ENCODE measurements at places on chromosomes 2 and 18. TPM values are rescaled to one million over a fixed set of nuclear protein-coding genes. Genes with fewer than 3 reads are reported as not detected.

Gene DSC2
- 352 TPM for total RNA-seq

Gene SP140
- total RNA-seq, result 0.97 TPM

Gene MORN2
- 19.7 TPM for total RNA-seq

Gene TNS1
- total RNA-seq, result 87.5 TPM

Gene LIPG
- total RNA-seq, result 16.9 TPM

Gene SNED1
- total RNA-seq, result 9.7 TPM

Gene SERPINB3
- 0.94 TPM for total RNA-seq

Gene CDK15
- not detected for total RNA-seq

DNA sequence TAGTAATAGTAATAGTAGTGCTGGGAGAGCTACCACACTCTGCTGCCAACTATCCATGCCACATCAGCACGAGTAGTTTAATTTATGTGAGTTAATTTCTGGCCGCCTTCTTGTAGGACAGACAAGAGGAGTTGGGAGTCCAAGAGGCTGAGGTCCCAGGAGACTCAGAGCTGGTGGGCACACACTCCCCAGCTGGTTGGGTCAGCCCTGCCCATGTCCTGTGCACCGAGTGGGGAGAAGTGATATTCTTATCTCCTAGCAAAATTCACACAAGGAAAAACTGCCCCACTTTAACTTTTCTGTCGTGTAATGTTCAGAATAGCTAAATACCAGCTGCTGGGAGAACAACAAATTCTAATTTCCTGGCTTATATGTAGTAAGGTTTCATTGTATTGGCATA, 15.2 kb upstream of the MAP4K4 start:
- no peaks in the 10 kb centered on the region for H3K4me1 ChIP-seq
- H3K27me3 ChIP-seq, result no peaks in the 10 kb centered on the region
- H3K4me3 ChIP-seq, result no peak overlapping the region
- H3K36me3 ChIP-seq, result no peaks in the 10 kb centered on the region

DNA sequence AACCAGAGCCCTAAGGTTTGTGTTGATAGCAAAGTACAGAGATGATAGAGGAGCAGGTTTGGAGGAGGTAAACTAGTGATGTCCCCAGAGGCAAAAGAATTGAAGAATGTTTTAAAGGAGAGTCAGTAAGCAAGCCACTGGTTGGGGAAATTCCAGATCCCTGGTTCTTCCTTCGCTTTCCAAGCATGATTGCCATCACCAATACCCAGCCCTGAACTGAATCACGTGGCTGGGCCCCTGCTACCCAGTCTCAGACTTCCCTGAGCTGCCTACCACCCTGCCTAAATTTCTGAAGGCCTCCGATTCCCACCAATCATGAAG, 310.8 kb upstream of the STON1 start:
- H3K36me3 ChIP-seq, result no peaks in the 10 kb centered on the region
- H3K4me1 ChIP-seq, result no peaks in the 10 kb centered on the region
- H3K4me3 ChIP-seq, result no peak overlapping the region
- H3K27ac ChIP-seq, result no peak overlapping the region
- DNase-seq, result no peak

DNA sequence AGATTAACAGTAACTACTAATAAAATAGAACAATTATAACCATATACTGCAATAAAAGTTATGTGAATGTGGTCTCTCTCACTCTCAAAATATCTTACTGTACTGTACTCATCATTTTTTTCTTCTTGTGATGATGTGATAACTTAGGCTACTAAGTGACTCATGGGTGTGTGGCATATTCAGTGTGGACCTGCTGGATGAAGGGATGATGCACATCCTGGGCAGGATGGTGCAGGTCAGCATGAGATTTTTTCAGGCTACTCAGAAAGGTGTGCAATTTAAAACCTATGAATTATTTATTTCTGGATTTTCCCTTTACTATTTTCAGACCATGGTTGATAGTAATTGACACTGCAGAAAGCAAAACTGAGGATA, 90.7 kb downstream of the NCKAP5 start:
- no peaks in the 10 kb centered on the region for H3K36me3 ChIP-seq
- DNase-seq, result no peak
- no peaks in the 10 kb centered on the region for H3K4me1 ChIP-seq
- no peak overlapping the region for H3K27ac ChIP-seq

GRCh38 chr18:7876354-7877104, 309.4 kb downstream of the PTPRM start:
- H3K27me3 ChIP-seq, result no peaks in the 10 kb centered on the region
- no peak for DNase-seq
- H3K27ac ChIP-seq, result no peak overlapping the region
- H3K4me3 ChIP-seq, result no peak overlapping the region

GRCh38 chr2:164514491-164514890, 106.8 kb downstream of the GRB14 start:
- H3K27me3 ChIP-seq, result no peaks in the 10 kb centered on the region
- peak overlapping the region; percentile 86 for H3K27ac ChIP-seq
- no peak for DNase-seq
- H3K4me1 ChIP-seq, result peaks cover 8% of the 10 kb centered on the region

- H3K4me3 ChIP-seq, result no peak overlapping the region
- H3K27ac ChIP-seq, result no peak overlapping the region
- no peaks in the 10 kb centered on the region for H3K27me3 ChIP-seq
- no peak for DNase-seq
- H3K4me1 ChIP-seq, result peaks cover 10% of the 10 kb centered on the region
Measured at GRCh38 chr2:146312899-146313298, 1531.9 kb upstream of the ACVR2A start.

DNA sequence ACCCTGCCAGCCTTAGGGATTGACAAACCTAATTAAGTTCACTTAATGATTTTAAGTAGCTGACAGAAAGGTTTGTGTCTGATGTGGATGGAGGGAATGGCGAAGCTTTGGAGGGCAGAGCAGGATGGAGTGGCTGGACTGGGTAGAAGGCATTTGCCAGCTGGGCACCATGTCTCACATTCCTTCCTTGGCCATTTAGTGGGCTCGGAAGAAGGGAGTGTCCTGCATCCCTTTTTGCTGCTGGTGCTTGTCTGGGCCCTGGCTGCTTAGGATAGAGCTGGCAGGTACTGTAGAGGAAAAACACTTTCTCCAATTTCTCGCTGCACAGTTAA, 166.7 kb downstream of the CLIP4 start:
- peaks cover 4% of the 10 kb centered on the region for H3K36me3 ChIP-seq
- peaks cover 5% of the 10 kb centered on the region for H3K4me1 ChIP-seq
- H3K27me3 ChIP-seq, result peaks cover 31% of the 10 kb centered on the region
- H3K4me3 ChIP-seq, result no peak overlapping the region
- DNase-seq, result no peak

DNA sequence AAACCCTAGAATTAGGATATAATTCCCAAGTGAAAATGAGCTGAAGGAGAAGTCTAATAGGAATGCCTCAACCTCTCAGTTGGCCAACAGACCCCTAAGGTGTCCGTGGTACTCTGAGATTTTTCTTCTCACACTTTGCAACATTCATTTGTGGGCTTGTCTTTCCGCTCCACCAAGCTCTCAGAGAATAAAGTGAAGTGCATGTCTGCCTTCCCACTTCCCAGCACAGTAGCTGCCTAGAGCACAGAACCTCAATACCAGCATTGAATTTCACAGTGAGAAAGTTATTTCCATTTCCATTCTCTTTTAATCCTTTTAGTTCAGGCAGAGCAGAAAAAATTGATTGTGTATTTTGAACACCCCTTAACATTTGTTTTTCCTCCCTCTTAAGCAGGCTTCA, 451.8 kb downstream of the TGIF1 start:
- H3K4me1 ChIP-seq, result peaks cover 4% of the 10 kb centered on the region
- H3K27me3 ChIP-seq, result peaks cover 4% of the 10 kb centered on the region
- H3K4me3 ChIP-seq, result no peak overlapping the region
- no peaks in the 10 kb centered on the region for H3K36me3 ChIP-seq
- H3K27ac ChIP-seq, result no peak overlapping the region
- no peak for DNase-seq

DNA sequence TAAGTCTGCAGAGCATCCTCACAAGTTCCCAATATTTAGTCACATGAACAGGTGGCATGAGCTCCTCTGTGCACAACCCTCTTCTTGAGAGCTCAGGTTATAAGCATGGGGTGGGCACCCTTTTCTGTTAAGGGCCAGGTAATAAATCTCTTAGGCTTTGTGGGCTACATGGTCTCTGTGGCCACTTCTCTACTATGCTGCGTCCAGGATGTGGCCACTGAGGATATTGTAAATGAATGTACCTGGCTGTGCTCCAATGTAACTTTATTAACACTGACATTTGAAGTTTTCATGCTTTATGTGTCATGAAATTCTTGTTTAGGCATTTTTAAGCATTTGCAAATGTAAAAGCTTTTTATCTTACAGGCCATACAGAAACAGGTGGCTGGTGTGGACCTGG, 116.8 kb upstream of the ST6GAL2 start:
- no peak for DNase-seq
- no peak overlapping the region for H3K4me3 ChIP-seq
- no peak overlapping the region for H3K27ac ChIP-seq
- peaks cover 5% of the 10 kb centered on the region for H3K4me1 ChIP-seq
- H3K27me3 ChIP-seq, result peaks cover 26% of the 10 kb centered on the region

DNA sequence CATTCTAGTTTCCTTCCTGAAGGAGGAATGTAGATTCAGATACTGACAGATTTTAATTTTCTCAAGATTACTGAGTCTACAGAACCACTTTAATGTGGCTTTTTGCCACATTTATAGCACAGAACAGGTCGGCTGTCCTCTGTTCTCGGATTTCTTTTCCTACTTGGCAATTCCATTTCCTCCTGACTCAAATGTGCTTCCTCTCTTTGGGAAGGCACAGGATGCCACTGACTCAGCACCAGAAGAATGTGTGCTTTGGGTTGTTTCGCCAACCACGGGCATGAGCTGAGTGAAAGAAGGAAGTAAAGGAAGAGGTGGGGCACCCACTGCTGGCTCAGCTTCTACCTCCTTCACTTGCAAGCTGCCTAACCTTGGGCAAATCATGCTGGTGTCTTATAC, 970.6 kb upstream of the ACVR2A start:
- H3K27me3 ChIP-seq, result no peaks in the 10 kb centered on the region
- no peak overlapping the region for H3K27ac ChIP-seq
- H3K4me3 ChIP-seq, result no peak overlapping the region
- no peaks in the 10 kb centered on the region for H3K36me3 ChIP-seq
- DNase-seq, result no peak

- H3K36me3 ChIP-seq, result no peaks in the 10 kb centered on the region
- no peak for DNase-seq
- H3K27ac ChIP-seq, result no peak overlapping the region
Measured at GRCh38 chr2:182540252-182540651, 113.4 kb upstream of the PDE1A start.

DNA sequence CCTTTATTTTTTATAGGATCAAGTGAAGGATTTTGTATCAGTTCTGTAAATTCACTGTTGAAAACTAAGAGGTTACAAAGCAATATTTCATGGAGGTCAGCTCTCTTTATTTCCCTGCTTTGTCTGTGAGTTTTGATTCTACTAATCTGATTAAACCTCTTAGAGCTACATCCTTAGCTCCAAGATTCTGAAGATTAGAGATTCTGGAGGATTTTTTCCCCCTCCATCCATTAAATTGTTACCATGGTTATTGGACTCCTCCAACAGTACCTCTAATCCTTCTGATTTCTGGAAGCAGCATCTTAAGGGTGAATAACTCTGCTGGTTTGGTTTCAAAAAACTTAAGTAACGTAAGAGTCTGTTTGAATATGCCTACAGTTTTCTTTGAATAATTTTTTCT, 110.0 kb downstream of the TANC1 start:
- no peaks in the 10 kb centered on the region for H3K27me3 ChIP-seq
- peaks cover 12% of the 10 kb centered on the region for H3K36me3 ChIP-seq
- H3K4me3 ChIP-seq, result no peak overlapping the region
- H3K4me1 ChIP-seq, result peaks cover 7% of the 10 kb centered on the region

DNA sequence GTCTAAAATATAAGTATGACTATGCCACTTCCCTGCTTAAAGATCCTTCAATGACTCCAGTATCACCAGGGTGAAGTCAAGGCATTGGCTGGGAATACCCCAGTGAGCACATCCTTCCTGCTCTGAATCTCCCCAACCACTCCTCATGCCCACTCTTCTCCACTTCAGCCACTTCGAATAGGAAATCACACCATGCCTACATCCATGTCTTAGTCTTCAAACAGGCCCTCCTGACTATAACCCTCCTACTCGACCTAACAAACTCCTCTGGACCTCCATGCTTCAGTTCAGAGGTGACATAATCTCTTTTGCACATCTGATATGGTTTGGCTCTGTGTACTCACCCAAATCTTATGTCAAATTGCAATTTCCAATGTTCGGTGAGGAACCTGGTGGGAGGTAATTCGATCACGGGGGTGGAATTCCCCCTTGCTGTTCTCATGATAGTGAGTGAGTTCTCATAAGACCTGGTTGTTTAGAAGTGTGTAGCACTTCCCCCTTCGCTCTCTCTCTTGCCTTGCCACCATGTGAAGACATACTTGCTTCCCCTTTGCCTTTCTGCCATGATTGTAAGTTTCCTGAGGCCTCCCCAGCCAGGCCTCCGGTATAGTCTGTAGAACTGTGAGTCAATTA, 87.8 kb upstream of the TFCP2L1 start:
- no peaks in the 10 kb centered on the region for H3K4me1 ChIP-seq
- no peak for DNase-seq
- peaks cover 55% of the 10 kb centered on the region for H3K36me3 ChIP-seq
- no peak overlapping the region for H3K27ac ChIP-seq
- no peaks in the 10 kb centered on the region for H3K27me3 ChIP-seq

GRCh38 chr2:7774481-7774880, 857.3 kb downstream of the RNF144A start:
- DNase-seq, result no peak
- no peaks in the 10 kb centered on the region for H3K27me3 ChIP-seq
- H3K27ac ChIP-seq, result no peak overlapping the region
- peaks cover 6% of the 10 kb centered on the region for H3K4me1 ChIP-seq
- no peak overlapping the region for H3K4me3 ChIP-seq

Measured in type B pancreatic cell (in vitro differentiated cells).